Activated naive CD4-positive, alpha-beta T cell (primary cell): ENCODE measurements at places on chromosomes 6 and 20.

GRCh38 chr6:149266659-149267058, 50.9 kb upstream of the TAB2 start:
- no peak for DNase-seq

GRCh38 chr6:53297004-53297403, 51.7 kb downstream of the ELOVL5 start:
- no peak for DNase-seq

- DNase-seq, result no peak
Observed at GRCh38 chr20:10985536-10985935, 311.7 kb upstream of the JAG1 start.

GRCh38 chr6:36924131-36924530, 30.4 kb upstream of the PI16 start:
- no peak for DNase-seq

DNA sequence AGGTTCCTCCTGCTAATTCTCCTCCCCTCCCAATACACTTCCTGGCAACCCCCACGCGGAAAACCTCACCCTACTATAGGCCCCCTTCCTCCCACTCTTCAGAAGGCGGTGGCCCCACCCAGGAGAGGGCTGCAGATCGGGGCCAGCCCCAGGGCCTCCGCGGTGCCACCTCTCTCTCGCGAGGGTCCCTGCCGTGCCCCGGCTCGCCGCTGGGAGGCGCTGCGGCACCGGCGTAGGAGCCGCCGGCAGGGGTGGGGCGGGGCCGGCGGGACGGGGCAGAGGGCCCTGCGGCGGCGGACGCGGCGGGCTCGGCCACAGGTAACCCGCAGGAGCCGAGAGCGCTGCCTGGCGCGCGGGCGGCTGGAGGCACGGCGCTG, at the start of gene ANKRD6:
TSS of gene ANKRD6 (plus strand) at position 278 of the 377 bp plus-strand sequence. CDS start 133,825 bp downstream, outside the sequence.
- peak; percentile 86 for DNase-seq

DNA sequence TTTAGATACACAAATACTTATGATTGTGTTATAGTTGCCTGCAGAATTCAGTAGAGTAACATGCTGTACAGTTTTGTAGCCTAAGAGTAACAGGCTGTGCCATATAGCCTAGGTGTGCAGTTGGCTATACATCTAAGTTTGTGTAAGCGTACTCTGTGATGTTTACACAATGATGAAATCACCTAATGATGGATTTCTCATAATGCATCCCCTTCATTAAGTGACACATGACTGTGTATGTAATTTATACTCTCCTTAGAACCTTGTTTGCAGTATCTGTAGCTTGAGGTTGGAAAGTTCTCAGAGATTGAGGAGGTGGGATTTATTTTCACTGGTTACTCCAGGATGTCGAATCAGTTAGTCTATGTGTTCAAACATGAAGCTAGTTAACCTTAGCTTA, 67.0 kb upstream of the TMEM30A start:
- DNase-seq, result no peak

- DNase-seq, result no peak
Observed at GRCh38 chr6:56102216-56102615, 145.2 kb downstream of the COL21A1 start.

- DNase-seq, result no peak
Observed at GRCh38 chr6:65450451-65450850, 256.6 kb downstream of the EYS start.

DNA sequence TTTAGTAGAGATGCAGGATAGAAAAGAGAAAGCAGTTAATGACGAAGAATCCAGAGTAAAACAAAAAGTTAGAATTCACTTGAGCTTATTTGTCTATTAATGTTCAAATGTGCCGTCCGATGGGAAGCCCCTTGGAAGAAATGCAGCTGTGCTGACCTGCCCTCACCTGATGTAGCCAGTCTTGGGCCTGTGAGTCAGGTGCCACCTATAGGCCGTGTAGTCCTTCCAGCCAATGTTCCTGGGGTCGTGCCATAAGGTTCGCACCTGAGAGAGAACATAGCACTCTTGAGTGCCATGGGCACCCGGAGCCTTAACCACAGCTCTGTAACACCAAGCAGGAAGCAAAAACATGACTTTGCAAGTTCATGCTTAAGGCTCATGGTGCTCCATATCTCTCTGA, 32.4 kb downstream of the THBS2 start:
- DNase-seq, result no peak

DNA sequence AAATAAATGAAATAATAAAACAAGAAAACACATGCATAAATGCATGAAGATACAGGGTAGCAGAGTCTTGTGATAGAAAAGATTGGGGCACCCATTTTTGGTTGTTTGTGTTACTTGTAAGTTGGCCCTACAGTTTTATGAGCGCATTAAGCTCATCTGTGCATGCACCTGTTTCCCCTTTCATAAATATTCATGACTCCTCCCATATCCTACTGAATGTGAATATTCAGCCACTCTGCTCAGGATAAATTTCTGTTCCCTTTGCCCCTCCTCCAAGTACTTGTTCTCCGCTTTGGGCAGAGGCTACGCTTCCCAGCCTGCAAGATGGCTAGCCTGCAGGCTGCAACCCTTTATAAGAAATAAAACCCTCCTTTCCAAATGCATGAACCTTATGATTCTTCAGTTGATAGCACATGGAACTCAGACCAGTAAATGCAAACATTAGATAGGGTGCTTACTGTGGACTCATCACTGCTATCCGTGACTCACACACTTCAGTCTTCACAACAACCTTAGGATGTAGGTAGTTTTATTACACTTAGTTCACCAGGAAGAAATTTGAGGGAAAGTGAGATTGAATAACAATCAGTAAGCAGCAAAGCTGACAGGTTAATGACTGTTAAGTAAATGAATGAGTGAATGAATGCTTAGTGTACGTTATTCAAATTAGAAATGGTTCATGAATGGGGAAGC, 15.0 kb downstream of the ALDH8A1 start:
- DNase-seq, result no peak

DNA sequence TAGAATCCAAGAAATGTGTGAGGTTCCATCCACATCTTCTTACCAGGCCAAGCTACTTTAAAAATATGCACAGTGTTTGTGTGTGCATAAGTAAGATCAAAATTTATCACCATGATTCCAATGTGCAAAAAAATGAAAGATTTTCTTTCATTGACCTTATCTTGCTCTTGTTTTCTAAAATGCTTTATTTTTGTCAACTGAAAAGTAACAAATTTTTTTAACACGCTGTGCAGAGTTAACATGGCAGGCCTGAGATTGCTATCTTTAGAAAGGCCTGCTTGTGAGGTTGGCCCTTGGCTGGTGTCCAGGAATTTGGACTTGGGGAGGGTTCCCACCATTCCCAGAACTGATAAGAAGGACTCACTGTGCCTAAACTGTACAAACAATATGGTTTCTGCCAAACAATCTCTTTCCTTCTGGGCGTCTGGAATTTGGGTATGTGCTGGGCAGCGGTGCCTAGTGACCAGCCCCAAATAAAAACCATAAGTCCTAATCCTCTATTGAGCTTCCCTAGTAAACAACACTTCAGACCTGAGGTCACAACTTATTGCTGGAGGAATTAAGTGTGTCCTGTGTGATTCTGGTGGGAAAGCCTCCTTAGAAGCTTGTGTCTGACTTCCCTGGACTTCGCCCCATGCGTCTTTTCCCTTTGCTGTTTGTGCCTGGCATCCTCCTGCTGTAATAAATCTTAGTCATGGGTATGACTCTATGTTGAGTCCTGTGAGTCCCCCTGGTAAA, 19.8 kb upstream of the MYLIP start:
- no peak for DNase-seq

DNA sequence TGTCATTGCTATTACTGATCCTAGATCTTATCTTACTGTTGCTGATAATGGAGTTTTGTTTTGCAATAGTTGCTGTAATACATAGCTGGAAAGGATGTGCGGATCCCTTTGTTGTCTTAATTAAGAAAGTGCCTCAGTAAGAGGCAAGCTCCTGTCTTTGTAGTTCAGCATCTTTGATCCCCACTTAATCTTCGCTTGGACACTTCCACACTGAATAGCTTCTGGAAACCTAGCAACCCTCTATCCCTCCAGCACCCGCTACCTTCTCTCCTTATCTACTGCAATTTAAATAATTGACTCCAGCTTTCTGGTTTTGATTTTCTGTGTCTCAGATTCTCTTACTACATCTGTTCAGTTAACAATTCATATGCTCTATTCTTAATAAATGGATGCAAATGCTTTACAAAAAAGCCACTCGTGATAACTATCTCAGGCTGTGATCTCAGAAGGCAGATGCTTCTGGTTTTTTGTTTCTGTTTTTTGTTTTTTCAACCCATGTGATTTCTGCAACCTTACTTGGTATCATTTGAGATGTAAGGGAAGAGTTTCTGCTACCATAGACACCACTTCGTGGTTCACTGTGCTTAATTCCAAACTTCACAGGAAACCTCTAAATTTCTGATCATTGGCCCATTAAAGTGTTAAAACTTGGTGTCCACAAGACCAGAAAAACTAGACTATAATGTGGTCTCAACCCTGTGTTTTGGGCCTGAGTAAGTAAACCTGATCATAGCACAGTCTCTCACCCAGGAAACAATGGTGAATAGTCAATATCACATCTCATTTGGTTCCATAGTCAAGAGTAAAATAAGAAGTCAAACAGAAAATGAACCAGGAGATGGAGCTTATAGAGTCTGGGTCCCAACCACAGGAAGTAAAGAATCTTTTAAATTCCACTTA, 352.1 kb upstream of the SOX4 start:
- no peak for DNase-seq

DNA sequence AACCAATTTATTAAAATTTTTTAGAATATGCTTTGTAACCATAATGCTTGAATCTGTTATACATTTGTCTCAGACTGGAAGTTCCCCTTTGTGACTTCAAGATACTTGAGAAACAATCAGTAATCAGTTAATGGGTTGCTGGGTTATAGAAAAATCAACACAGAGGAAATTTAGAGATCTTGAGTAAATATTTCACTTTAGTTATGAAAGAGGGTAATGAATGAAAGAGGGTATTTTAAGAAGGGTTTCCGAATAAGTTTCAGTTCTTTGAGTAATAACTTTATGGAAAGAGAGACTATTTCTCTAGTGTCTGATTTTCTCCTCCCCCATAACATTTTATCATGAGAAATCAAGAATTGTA, 21.4 kb downstream of the ZFAND3 start:
- DNase-seq, result no peak
